Activated T-cell treated with anti-CD3 and anti-CD28 coated beads for 48 hours (primary cell): ENCODE measurements at places on chromosomes 4 and X.

DNA sequence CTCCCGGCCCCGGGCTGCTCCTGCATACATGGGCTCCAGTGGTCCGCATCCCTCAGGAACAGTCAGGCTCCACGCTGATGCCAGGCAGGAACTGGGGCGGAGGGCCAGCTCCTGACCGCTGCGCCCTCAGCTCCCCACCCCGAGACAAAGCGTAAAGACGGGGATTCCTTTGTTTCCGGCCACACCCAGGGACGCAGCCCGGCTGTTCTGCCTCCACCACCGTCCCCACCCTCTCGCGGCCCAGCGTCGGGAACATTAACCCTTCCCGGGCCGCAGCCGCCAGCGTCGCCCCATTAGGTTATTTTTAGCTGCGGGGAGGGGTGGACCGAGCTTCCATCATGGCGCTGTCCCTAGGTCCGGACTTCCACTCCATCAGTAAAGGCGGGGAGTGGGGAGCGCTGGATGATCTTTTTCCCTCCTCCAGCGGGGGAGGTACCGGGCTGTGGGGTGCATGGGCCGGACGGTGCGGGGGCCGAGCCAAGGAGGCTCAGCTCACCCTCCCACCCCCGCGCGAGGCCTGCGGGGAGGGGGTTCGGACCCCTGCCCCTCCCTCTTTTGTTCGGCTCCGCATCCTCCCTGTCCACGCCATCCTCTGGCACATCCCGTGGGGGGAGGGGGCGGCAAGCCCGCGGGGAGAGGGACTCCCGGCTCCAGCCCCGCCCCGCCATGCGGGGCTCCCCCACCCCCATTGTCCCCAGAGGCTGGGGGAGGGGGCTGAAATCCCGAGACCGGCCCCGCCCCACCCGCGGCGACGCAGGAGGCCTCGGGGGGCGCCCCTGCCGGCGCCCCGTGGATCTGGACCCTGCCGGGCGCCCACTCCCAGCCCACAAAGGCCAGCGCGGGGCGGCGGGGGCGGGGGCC, 5.3 kb downstream of the CRMP1 start:
- DNase-seq, result no peak

GRCh38 chr4:103496800-103497199, 223.0 kb downstream of the TACR3 start:
- no peak for DNase-seq

DNA sequence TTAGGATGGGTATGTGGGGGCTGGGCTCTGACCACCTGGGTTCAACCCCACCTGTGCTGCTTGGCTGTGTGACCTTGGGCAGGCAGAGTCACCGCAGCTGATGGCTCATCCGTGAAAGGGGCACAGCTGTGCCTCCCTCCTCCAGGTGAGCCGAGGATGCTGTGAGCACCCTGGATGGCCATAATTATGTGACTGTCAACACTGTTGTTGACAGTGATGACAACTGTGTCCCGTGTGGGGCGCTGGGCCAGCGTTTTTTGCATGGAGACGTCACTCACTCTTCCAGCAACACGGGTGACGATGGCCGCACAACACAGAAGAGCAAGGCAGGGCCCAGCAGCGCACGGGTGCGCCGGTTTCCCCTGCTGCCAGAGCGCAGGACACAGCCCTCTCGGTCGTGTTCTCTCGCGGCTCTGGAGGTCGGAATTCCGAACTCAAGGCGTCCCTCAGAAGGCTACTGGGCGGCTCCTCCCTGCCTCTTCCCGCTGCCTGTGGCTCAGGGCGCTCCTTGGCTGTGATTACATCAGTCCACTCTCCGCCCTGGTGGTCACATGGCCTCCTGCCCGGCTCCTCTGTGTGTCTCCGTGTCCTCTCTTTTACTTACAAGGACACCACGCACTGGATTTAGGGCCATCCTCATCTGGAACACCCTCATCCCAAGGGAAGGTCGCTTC, 1.3 kb downstream of the SH3TC1 start:
- no peak for DNase-seq

DNA sequence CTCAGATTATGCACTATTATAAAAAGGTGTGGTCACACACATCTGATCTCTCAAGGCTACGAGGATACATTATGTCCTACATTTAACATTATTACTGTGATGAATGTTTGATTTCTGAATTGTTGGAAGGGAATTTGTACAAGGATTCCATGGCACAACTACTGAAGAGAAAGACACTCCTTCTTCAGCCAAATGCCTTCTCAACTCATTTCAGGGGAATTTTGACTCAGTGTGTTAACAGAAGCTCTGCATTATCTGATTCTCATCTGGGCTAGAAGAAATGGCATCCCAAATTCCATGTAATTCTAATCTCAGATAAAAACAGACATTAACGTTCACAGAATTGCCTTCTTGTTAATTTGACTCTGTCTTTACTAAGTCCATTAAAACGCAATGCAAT, 477.7 kb downstream of the PDGFC start:
- DNase-seq, result no peak

DNA sequence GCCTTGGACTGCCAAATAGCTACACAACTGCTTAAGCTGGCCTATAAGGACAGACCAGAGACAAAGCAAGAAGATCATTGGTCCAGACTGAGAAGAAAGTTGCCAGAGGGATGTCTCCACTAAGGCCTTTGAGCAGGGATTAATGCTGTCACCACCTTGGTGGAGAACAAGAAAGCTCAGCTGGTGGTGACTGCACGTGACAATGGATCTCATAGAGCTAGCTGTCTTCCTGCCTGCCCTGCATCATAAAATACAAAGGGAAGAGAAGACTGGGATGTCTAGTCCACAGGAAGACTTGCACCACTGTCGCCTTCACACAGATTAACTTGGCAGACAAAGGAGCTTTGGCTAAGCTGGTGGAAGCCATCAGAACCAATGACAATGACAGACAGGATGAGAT, 40.5 kb upstream of the FAM120C start:
- DNase-seq, result no peak

- no peak for DNase-seq
Measured at GRCh38 chr4:145785391-145786008, 105.6 kb downstream of the C4orf51 start.

- DNase-seq, result no peak
Measured at GRCh38 chrX:118373538-118373937, 27.6 kb downstream of the WDR44 start.

- DNase-seq, result no peak
Measured at GRCh38 chr4:105399532-105400161, 74.2 kb downstream of the PPA2 start.

DNA sequence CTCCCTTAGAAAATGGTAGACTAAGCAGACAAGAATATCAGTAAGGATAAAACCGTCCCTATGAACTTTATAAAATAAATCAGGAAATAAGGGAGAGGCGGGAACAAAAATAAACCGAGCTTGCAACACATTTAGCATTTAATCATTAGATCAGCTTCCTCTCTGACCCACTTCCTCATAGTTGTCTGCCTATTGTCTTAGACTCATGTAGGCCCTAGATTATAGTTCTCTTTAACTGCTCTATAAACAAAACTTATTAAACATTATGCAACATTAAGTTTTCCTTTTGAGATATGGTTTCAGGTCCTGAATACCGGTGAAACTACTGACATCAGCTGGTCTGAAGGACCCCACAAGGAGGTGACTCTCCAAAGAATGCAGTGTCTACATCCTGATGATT, 15.8 kb upstream of the SRD5A3 start:
- DNase-seq, result no peak

- no peak for DNase-seq
Measured at GRCh38 chr4:111697176-111697942, 447.9 kb upstream of the FAM241A start.

DNA sequence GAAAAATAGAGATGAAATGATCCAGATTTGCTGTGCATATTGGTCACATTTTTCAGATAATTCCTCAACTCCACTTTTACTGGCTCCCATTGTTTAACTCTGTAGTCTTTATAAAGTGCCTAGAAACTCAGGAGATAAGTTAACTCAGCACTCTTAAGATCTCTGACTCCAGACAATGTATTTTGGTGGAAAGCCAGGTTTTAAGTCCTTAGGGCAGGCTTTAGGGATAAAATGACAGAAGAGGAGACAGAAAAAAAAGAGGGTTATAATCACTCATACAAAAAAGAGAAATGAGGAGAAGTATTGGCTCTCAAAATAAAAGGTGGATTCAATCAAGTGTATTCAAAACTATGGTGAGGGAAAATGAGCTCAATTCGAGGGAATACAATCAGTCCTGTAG, 674.8 kb upstream of the INTU start:
- DNase-seq, result no peak

DNA sequence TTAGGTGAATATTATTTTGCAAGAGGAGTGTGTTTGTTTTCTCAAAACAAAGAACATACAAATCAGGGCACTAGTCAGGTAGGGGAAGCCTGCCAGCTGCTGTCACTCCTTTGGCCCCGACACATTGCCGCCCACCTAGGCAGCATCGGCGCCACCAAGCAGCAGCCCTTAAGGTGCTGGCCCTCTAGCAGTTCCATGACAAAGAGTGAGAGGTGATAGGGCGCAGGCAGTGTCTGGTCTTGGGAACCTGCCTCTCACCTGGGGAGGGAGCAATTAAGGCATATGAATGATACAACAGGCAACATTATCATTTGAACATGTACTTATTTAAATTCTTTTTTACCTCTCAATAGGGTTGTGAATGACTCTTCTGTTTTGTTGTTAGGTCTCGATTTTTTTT, 135.1 kb downstream of the PLS3 start:
- DNase-seq, result no peak

DNA sequence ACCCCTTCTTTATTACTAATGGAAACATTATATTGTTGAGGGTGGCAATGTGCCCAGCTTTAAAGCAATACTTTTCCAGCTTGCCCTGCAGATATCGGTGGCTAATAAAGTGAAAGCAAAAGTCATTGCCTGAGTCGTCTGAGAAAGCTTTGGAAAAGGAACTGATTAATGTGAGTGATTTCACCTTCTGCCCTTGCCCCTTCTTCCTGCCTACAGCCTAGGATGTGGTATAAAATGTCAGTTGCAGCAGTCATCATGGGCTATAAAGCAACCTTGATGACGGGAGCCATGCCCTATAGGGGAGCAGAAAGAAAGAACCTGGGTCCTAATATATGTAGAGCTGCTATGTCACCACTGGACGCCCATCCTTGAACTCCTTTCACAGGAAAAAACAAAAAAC, 132.4 kb upstream of the USP9X start:
- DNase-seq, result no peak

DNA sequence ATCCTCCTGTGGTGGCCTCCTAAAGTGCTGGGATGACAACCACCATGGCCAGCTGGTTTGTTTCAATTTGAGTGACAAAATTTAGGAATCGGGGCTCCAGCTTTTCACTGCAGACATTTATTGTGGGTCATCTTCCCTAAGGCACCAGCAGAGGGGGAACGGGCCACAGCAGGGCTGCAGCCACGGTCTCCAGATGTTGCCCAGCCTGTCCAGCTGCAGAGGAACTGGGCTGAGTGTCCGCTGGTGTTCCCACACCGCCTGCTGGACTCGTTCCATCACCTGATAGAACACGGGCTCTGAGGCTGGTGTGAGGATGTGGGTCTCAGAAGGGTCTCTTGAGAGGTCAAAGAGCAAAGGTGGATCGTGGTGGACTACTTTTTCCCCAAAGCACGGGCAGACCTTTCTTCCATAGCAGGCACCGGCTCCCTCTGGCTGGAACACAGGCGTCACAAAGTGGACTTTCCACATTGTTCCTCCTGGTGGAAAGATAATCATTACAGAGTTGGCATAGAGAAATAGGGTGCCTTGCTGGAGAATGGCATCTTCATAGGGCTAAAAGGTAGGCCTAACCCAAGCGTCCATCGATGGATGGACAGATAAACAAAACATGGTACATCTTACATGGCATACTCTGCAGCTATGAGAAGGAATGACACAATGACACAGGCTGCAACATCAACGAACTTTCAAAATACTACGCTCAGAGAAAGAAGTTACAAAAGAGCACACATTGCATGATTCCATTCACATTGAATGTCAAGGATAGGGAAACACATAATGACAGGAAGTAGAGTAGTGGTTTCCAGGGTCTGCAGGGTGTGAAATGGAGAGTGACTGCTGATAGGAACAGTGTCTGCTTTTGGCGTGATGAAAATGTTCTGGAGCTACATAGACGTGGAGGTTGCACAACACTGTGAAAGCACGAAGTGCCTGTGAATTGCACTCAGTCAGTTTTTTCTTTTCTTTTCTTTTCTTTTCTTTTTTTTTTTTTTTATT, 5.9 kb upstream of the ARSD start:
- no peak for DNase-seq

DNA sequence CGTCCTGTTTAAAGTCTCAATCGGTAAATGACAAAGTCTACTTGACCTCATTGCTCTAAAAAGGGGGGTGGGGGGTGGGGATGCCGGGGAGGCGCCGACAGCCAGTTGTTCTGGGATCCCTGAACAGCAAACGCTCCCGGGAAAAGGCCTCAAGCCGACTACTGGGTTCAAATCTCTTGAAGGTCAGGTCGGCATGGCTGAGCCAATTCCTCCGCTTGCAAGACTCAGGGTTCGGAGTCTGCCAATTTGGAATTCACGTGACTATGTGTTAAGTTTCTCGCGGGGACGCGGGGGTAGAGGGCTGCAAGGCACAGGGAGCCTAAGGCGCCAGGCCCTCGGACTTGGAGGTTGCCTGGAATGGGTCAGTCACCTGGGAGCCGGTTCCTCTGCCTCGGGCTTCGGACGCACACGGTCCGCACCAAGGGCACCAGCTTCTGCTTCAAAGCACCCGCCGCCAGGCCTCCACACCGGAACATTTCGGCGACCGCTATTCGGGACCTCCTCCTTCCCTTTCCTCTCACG, 399 bp downstream of the AIFM1 start:
- DNase-seq, result no peak

DNA sequence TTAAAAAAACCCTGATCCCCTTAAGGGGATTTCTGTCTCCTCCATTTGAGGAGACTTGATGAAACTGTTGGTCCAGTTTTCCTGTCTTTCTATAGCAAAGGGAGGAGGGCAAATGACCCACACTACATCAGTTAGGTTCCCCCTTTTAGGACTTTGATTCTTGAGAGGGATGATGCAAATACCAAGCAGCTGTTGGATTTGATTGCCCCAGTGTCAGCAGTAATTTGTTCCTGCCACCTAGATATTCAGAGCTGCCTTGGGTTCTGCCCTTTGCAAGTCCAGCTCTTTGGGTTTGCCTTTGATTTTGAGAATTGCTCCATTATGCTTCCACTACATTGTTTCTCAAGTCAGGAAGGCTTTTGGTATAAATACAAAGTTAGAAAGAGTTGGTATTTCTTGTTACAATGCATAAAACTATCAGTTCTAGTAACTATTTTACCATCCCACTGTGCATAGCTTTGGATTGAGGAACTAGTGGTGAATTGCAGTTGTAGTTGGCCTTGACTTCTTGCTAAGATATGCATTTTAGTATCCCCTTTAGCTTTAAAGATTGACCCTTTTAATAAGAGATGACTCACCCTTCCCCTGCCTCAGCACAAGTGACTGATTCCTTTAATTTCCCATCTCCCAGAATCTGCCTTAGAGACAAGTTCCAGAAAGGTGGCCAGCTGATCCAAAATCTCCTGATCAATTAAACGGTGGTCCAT, 24.3 kb upstream of the ZNF330 start:
- no peak for DNase-seq
